Lower lobe of right lung (tissue), 2 donors: ENCODE measurements at places on chromosomes 5 and 9. TPM values are rescaled to one million over a fixed set of nuclear protein-coding genes. Genes with fewer than 3 reads are reported as not detected.

SLC6A18 gene
- total RNA-seq: not detected

PARP8 gene
- 54.6 TPM for total RNA-seq

- peaks cover 6% of the 10 kb centered on the region for H3K4me1 ChIP-seq
- DNase-seq: no peak
- no peaks in the 10 kb centered on the region for H3K27me3 ChIP-seq
- H3K4me3 ChIP-seq: no peak overlapping the region
- H3K36me3 ChIP-seq: no peaks in the 10 kb centered on the region
Measured at GRCh38 chr9:4079906-4080305, 220.0 kb downstream of the GLIS3 start.

GRCh38 chr5:2131196-2131595 is 248.5 kb upstream of the IRX4 start:
- H3K4me3 ChIP-seq: no peak overlapping the region
- H3K4me1 ChIP-seq: no peaks in the 10 kb centered on the region
- DNase-seq: no peak
- H3K27me3 ChIP-seq: peaks cover 6% of the 10 kb centered on the region

EQTN gene
- total RNA-seq: not detected

DNA sequence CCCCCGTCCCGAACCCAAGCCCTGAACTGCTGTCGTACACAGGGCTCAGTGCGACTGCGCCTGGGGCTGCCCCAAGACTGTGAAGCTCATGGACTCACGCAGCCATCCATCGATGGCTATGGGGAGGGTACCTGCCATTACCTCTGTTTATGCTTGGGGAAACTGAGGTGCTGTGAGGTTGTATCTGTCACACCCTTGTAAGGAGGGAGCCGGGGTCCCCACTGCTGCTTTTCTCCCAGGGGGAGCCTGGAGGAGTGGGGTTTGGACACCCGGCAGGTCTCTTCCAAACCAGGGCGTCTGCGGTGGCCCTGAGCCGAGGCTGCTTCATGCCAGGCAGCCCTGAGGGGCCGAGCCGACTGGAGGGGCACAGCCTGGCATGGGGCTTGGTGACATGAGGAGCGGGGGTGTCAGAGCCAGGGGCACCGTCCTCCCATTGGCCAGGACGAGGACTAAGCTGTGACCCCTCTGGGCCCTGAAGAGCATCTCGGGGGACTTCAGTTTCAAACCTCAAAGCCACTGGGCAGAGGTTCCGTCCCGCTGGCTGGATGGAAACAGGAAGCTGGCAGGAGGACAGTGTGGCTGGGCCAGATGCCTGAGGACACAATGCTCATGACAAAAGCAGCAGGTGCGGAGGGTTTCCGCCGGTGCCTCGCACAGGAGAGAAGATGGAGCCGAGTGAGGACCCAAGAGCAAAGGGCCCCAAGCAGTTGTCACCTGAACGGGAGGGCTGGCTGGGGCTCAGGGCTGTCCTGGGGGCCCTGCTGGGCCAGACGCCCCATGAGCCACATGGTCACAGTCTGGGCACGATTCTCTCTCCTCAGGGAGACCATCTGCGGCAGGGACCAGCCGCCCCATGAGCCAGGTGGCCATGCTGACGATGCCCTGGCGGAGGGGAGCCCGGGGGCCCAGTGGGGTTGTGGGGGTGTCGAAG is 54.4 kb upstream of the EXOC3 start:
- H3K4me3 ChIP-seq: no peak overlapping the region
- no peak overlapping the region for H3K27ac ChIP-seq
- peaks cover 3% of the 10 kb centered on the region for H3K4me1 ChIP-seq
- no peaks in the 10 kb centered on the region for H3K36me3 ChIP-seq

- no peaks in the 10 kb centered on the region for H3K36me3 ChIP-seq
- no peaks in the 10 kb centered on the region for H3K4me1 ChIP-seq
Measured at GRCh38 chr5:145887217-145887616, 14.4 kb upstream of the GRXCR2 start.

DNA sequence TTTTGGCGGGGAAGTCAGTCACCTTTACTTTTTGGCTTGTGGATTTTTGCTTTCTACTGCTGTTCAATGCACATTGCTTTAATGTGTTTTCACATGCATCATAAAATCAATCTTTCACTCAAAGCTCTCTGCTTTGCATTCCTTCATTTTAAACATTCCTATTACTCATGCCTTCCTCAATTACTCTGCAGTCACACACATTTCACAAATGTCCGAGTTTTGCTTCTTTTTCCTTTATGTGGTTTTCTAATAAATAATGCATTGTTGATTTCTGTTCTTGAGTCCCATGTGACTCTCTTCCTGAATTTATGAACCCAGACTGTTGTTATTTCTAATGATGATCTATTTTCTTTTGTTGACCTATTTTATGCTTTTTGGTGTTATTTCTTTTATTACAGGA is 82.3 kb upstream of the EPB41L4B start:
- DNase-seq: no peak
- H3K36me3 ChIP-seq: peaks cover 32% of the 10 kb centered on the region

DNA sequence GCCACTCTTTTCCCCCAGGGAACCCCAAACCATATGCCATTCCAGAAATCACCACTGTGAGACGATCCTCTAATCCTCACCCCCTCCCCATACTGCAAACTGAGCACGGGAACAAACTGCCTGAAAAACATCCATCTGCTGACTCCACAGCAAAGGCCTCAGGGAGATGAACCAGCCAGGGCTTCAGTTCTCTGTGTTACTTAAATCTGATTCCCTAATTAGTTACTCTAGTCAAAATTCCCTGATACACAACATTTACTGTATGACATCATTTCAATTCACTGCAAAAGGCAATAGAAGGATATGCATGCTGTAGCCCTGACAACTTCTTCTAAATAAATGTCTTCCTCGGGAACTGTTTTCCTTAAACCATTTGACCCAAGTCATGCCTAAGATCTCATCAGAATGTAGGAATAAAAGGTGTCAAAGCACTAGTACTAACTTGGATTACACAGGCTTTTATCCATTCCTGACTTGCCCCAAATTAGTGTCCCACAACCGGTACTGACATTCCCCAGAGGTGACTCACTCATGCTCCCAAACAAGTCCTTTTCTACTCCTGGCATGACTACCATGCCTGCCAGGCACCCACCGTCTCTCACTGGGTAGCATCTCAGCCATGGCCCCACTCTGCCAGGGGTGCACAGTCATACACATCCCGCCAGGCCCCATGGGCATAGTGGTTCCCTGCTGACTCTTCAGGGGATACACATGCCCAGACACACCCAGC is 35.0 kb downstream of the MTX3 start:
- no peak overlapping the region for H3K4me3 ChIP-seq
- no peak overlapping the region for H3K27ac ChIP-seq
- H3K4me1 ChIP-seq: no peaks in the 10 kb centered on the region
- peaks cover 3% of the 10 kb centered on the region for H3K27me3 ChIP-seq
- no peak for DNase-seq
- no peaks in the 10 kb centered on the region for H3K36me3 ChIP-seq
